ENCODE measurements at places on chromosomes 12 and 14.

DNA sequence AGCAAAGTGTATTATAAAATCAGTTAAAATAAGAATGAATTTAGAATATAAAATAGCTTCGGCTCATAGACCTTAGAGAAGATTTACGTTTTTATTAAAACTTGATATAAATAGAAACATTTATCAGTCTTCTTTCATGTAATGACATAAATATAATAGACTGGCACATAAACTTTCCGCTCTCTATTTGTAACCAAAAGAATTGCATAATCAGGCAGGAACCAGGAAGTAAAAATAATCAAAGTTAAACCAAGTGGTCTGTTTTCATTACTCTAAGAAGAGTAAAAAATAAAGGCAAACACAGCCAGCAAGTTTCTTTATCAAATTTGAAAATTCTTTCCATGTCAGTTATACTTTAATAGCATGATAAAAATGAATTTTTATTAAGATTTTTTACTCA is 46.3 kb upstream of the ATP2A2 start:
- no peak for DNase-seq

GRCh38 chr12:114674251-114675047 is 9.5 kb downstream of the TBX3 start:
- no peak for DNase-seq

- no peak for DNase-seq
Observed at GRCh38 chr12:92859650-92860386, 69.3 kb downstream of the EEA1 start.

DNA sequence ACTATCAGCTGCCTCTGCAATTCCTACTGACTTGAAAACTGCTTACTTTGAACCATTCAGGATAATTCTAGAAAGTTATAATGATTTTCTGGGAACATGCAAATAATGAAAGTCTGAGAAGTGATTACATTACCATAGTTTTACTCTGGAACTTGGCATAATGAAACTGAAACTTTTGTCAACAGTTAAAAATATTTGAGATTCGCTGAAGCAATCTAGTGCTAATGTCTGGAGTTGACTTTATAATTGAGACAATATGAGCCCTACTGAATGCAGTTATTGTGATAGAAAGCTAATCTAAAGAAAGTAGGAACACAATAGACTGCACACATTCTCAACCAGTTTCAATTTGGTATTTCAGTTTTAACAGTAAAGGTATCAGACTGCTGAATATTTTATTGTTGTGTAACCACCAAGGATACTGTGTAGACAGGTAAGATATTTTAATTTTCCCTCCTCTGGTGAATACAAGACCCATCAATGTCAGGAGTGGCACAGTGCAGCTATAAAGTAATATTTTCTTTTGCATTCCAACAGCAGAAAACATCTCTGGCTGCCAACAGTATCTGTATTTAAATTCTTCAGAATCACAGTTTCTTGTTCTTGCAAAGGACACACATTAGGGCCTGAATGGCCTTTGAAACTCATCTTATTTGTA is 483.5 kb downstream of the ATP23 start:
- no peak for DNase-seq

- no peak for DNase-seq
Observed at GRCh38 chr14:99280852-99281251, 8.9 kb upstream of the BCL11B start.

GRCh38 chr14:39868251-39868650 is 436.0 kb upstream of the FBXO33 start:
- no peak for DNase-seq

GRCh38 chr14:37230551-37231194 is 32.9 kb downstream of the MIPOL1 start:
- peak; percentile 11 for DNase-seq

GRCh38 chr14:95078867-95079266 is 78.5 kb downstream of the DICER1 start:
- DNase-seq = no peak

DNA sequence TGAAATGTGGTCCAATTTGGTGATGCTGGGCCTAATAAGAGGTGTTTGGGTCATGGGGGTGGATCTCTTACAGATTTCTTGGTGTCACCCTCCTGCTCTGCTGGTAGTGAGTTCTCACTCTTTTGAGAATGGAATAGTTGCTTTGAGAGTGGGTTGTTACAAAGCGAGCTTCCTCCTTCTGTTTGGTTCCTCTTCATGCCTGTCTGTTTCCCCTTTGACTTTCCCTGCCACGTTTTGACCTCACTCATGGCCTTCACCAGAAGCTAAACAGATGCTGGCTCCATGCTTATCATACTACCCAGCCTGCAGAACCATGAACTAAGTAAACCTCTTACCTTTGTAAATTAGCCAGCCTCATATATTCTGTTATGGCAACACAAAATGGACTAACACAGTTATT is 57.7 kb upstream of the LDHB start:
- no peak for DNase-seq

- no peak for DNase-seq
Observed at GRCh38 chr14:59159169-59159568, 29.3 kb upstream of the DAAM1 start.

GRCh38 chr14:87041290-87042020 is 951.5 kb downstream of the GALC start:
- no peak for DNase-seq

- DNase-seq = no peak
Observed at GRCh38 chr12:116053479-116054200, 223.9 kb downstream of the MED13L start.

- DNase-seq = no peak
Observed at GRCh38 chr12:6330192-6330591, 11.7 kb downstream of the TNFRSF1A start.

- DNase-seq = no peak
Observed at GRCh38 chr14:22928237-22929103, 706 bp downstream of the PRMT5 start.

DNA sequence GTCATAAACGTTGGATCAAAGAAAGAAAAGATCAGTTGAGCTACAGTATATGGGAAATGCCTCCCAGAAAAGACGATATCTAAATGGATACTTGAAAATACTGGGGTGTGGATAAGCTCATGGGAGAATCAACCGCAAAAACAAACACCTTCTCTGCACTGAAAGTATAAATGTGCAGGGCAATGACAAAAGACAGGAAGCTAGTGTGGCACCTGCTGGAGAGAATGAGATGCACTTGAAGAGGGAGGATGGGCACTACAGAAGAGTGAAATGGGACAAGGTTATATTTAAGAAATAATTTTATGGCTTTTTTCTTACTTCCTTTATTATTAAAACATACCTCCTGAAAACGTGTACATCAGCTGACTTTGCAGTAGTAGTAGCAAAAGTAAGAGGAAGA is 153.7 kb downstream of the PRKD1 start:
- no peak for DNase-seq

DNA sequence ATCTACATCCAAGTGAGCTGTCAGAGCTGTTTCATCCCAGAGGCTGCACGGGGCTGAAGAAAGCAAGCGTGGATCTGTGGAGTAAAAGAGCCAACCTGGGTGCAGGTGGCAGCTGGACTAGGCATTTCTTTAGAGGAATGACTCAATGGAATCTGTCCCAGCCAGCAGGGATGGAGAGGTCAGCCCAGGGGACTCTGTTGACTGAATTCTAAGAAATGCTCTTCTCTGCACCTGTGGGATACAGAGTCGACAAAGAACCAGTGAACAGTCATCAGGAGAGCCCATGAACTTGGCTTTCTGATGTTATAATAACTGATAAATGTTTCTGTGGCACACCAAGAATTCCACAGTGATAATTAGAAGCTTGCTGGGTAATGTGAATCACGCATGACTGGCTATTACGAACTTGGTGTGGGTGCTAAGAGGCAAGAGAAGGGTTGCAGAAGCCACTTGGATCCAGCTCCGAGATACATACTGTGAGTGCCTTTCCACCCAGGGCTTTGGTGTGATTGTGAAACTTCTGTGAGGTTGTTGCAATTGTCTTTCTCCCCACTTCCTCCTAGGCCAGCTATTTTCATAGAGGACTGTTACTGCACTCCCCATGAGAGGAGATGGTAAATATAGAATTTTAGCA is 16.2 kb downstream of the PYGL start:
- no peak for DNase-seq

GRCh38 chr14:98984719-98985041 is 287.3 kb downstream of the BCL11B start:
- DNase-seq = peak; percentile 45

GRCh38 chr14:30085943-30086342 is 158.3 kb upstream of the PRKD1 start:
- no peak for DNase-seq

DNA sequence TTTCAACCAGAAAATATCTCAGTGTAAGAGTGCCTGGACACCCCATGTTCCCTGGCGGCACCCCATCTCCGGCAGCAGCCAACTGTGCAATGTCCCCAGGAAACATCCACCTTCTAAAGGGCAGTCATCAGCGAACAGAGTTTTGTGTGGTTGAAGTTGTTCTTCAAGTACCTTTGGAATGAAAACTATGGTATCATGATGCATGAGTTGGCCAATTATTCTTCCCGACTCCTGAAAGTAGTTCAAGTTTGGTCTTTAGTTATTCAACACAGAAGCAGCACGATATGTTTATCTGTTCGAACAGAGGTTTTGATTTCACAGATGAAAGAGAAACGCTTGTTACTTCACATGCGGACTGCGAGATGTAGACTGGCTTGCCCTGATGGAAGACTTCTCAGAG is 21.1 kb upstream of the TTC7B start:
- DNase-seq = no peak

DNA sequence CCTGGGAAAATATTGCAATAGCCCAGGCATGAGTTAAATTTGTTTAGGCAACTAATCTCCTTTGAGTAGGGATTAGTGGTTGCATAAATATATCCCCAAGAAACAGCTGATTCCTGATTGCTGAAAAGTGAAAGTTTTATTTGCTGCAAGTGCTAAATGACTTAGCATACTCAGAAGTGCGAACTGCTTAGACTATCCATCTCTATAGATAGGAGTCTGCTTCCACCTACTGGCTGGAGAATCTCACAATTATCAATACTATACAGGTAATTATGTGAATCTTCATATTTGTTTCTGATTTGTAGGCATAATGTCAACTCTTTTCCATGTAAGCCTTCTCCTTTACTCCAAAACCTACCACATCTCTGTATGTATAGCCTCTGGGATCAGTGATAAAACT is 12.0 kb upstream of the SLCO1B3 start:
- no peak for DNase-seq

GRCh38 chr12:33431648-33432047 is 8.0 kb downstream of the SYT10 start:
- no peak for DNase-seq

GRCh38 chr14:88269806-88270420 is 53.2 kb downstream of the KCNK10 start:
- DNase-seq = no peak

DNA sequence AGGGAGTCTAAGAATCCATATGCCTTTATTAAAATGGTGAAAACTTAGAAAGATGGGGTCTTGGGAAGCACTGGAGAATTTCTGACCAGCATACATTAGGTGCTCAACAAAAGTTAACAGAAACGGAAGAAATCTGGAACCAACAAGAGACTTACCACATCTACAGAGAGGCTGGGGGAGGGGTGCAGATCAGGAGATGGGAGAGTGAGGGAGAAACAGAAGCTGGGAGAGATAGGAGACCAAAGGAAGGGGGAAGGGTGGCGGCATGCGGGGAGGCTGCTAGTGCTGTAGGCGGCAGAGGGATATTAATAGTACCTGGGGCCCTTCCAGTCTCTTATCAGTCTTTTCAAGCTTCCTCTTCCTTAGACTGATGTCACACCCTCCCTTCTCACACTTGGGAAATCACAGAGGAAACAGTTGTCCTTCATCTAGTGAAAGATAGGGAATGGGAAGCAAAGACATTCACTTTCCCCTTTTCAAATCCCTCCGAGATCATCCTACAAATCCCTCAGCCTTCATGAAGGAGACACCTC is 18.1 kb downstream of the ZBTB39 start:
- no peak for DNase-seq

- no peak for DNase-seq
Observed at GRCh38 chr12:122117979-122118378, 39.4 kb downstream of the MLXIP start.

GRCh38 chr14:59091976-59092375 is 96.5 kb upstream of the DAAM1 start:
- no peak for DNase-seq

DNA sequence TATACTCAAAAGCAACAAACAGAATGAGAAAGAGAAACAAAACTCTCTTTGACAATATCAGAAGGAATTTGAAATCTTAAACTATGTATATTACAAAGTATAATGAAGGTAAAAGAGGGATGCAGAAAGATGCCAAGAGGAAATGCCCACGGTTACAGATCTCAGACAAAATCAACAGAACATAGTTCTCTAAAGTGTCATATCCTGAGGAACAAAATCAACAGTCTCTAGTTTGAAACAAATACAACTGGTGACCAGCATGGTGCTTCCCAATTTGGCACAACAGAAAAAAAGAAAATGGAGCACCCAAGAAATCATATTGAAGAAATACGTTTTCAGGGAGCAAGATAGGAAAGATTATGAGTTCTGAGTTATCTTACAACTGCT is 116.5 kb downstream of the METTL25 start:
- DNase-seq = no peak

GRCh38 chr14:103118018-103118662 is 5.1 kb upstream of the TNFAIP2 start:
- no peak for DNase-seq

- no peak for DNase-seq
Observed at GRCh38 chr12:105337391-105337790, 6.9 kb downstream of the C12orf75 start.

DNA sequence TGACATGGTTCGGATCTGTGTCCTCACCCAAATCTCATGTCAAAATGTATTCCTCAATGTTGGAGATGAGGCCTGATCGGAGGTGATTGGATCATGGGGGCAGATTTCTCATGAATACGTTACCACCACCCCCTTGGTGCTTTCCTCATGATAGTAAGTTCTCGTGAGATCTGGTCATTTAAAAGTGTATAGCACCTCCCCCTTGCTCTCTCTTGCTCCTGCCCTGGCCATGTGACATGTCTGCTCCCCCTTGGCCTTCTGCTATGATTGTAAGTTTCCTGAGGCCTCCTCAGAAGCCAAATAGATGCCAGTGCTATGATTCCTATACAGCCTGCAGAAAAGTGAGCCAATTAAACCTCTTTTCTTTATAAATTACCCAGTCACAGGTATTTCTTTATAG is 7.1 kb downstream of the OR6C68 start:
- DNase-seq = no peak

DNA sequence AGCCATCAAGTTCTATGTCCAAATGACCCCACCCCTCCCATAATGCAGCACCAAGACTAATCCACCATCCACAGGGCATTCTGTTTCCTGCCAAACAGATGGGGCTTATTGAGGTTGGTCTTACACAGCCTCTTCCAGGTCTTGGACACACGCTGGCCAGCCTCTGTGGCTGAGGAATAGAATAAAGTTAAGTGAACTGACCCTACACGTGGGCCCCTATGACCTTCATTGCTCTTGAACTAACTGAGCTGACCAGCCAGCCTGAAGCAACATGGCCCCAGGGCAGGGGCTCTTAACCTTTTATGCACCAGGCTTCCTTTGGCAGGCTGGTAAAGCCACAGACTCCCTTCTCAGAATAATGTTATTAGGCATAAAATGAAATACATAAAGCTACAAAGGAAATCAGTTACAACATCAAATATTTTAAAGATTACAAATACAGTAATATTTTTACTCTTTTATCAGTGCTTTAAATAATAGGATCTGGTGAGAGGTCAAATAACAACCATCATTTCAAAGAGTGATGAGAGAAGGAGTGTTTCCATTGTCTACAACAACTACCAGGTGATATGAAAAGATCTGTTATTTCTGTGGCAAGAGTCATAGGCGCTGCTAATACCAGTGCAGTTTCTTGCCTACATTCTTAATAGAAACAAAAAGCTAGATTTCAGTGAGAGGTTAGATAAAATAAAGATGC is 192.9 kb upstream of the NUDT4 start:
- DNase-seq = no peak

GRCh38 chr12:110234331-110234751 is 46.7 kb upstream of the ATP2A2 start:
- DNase-seq = no peak

Measured in stimulated activated CD4-positive, alpha-beta T cell treated with anti-CD3 and anti-CD28 coated beads, Interleukin-12 subunit alpha, Interleukin-12 subunit beta, amount 100 ng/mL, for 48 hours (primary cell).